ENCODE measurements at places on chromosomes 5 and 9.
A peak's percentile ranks its signal among the peaks of the same experiment; 100 is the strongest.

DNA sequence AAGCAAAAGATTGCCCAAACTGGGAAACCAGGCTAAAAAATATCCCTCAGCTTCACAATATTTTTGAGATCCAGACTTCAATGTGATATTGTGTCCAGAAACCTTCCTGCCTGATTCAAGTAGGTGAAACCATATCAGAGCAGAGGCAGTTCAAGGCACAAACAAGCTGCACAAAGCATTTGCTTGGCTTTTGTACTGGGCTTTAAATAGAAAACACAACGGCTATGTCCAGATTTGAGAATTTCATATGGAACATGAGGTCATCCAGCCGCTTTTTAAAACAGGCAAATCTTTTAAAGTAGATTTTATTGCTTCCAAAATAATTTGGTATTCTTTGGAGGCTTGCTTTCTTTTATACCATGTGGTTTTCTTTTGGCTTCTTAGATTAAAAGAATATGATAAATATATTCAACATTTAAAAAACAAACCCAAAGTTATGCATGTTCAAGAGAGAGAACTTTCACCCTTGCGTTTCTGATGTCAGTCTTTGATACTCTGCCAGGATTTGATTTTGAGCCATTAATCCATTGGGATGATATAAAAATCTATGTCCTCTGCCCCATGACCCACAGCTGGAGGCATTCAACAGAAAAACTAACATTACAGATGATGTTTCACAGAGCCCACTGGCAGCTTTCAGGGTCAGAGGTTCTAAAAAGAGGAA is 29.0 kb upstream of the CCDC112 start:
- DNase-seq: no peak

DNA sequence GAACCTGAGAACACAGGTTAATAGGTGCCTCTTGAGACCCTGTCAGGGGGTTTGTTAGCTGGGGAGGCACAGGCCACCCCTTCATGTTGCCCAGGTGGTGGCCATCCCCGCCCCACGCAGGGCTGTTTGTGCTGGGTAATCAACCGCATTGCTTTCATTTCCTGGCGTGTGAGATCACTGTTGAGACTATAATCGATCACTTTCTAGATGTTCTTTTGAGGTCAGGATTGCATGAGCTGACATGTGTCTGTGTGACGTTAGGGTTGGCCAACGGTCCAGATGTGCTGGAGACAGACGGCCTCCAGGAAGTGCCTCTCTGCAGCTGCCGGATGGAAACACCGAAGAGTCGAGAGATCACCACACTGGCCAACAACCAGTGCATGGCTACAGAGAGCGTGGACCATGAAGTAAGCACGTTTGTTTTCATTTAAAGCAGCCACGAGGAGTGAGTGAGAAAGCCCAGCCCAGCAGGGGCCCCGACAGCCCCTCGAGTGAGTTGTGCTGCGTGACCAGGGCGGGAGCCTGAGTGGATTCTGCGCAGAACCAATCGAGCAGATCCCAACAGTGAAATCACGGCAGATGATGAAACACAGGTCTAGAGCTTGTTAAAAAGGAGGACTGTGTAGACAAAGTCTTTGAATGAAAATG is 115.0 kb upstream of the CACNA1B start:
- no peak for DNase-seq

DNA sequence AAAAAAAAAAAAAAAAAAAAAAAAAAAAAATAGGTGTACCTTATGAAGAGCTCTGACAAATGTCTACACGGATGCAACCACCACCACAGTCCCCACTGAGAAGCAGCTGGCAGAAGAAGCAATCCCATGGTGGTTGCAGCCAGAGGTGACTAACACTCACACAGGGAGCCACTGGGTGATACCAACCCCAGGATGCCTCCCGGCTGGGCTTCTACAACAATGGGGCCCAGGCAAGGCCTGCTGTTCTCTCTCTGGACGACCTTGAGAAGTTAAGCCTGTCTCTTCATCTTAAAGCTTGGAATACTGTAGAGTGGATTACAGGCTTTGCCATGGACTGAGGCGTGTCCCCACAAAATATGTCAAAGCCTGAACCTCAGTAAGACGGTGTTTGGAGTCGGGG is 104.1 kb downstream of the ROR2 start:
- no peak for DNase-seq

GRCh38 chr9:79662537-79662956 is 90.8 kb downstream of the TLE4 start:
- no peak for DNase-seq

DNA sequence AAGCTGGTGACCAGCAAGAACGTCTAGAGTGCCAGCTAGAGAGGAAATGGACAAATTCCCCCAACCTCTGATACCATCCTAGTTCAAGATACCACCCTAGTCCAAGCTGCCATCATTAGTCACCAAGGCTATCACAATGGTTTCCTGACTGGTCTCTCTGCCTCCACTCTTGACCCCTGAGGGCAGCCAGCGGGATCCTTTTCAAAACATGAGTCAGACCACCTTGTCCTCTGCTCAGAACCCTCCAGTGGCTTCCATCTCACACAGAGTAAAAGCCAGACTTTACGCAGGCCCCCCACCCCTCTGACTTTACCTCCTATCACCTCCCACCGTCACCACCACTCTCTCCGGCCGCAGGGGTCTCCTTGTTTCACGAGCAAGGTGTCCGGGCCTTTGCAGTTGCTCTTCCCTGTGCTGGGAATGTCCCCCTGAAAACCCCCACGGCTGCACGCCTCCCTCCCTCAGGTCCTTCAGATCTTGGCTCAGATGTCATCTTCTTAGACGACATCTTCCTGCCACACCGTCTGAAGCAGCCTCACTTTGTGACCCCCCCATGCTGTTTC is 42.2 kb upstream of the FBXW11 start:
- DNase-seq: no peak

DNA sequence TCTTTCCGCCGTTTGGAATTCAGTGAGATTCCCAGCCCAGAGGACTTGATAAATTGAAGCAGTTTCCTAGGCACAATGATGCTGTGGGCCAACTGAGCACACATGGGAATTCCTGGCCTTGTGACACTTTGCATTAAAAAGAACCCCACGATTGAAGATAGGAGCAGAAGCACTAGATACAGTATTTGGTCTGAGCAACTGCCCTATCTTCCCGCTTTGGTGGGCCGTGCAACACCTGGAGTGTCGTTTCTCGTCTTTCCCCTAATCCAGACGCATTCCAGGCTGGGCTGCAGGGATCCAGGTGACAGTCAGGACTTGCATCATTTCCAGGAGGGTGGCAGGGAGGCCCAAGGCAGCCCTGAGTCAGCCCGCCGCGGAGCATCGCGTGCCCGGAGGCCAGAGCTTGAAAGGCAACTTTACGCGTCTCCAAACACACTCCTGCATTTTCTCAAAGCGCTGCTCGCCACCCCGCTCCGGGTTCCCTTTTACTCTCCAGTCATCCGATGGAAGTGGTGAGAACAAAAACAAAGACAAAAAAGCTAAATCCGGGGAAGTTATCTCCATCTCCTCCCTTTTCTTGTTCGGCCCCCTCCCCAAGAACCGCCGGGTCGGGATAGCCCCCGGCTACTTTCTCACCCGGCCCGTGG is 753 bp upstream of the STC2 start:
- DNase-seq: no peak

DNA sequence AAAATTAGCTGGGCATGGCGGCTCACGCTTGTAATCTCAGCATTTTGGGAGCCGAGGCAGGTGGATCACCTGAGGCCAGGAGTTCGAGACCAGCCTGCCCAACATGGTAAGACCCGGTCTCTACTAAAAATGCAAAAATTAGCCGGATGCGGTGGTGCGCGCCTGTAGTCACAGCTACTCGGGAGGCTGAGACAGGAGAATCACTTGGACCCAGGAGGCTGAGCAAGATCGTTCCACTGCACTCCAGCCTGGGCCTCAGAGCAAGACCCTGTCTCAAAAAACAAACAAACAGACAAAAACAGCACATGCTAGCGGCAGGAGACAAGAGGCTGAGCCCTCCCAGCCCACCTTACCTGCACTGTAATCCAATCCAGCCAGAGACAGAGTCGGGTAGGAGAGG is 1.1 kb upstream of the DOLPP1 start:
- DNase-seq: no peak

GRCh38 chr5:69212022-69212421 is 22.6 kb downstream of the CENPH start:
- no peak for DNase-seq

DNA sequence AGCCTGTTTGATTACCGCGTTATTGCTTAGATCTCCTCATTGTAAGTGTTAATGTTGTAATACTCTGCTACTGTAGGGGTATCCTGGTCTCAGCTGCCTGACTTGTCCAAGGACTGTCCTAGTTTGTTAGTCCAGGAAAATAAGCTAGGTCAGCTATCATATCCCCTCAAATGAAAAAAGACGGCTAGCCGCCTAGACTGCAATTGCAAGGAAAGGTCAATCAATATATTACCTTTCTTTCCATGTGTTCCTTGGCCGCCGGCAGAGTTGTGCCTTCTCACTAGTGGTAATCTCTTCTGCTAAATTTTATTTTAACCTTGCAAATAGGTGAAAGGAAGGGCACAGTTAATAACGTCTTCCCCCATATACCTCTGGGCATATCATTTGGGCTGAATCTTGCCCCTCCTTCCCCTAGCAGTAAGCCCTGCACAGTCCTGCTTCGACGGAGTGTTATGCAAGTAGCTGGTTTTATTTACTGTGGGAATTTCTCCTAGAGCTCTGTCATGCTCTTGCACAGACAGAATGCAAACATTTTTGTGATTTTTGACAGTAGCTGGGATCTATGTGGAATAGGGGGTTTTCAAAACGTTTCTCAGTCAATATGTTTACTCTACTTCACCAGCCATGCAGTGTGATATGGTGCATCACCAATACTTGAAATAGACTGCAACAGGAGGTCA is 288.5 kb downstream of the MAST4 start:
- DNase-seq: no peak

- no peak for DNase-seq
Measured at GRCh38 chr5:2017540-2018389, 135.0 kb upstream of the IRX4 start.

GRCh38 chr5:124454081-124454480 is 292.4 kb downstream of the ZNF608 start:
- DNase-seq: no peak

DNA sequence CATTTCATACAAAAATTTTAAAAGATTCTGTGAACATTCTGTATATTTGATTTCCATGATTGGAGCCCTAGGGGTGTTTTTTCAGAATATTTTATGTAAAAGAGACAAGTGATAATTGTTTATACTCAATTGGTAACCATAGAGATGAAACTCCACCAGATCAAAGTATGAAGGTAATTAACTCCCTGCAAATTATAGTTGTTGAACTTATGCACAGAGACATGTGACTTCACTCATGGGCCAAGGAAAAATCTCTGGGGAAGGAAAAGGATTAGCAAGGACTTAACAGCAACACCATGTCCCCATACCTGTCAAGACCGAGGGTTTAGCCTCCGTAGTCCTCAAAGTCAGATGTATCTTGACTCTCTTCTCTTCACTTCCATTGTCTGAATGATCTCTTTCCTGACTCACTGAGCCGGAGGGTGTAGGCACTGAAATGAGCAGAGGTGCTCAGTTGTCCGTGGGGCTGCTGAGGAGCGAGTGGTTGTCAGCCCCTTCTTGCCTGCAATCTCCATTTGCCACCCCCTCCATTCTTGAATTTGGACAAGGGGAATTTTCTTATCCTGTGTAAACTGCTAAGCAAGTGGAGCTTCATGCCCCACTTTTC is 17.5 kb upstream of the CXCL14 start:
- DNase-seq: no peak

- DNase-seq: no peak
Measured at GRCh38 chr5:54909911-54910870, 75.2 kb downstream of the ESM1 start.

- DNase-seq: no peak
Measured at GRCh38 chr9:117325110-117325731, 89.6 kb downstream of the ASTN2 start.

- DNase-seq: no peak
Measured at GRCh38 chr5:9712506-9712905, 82.4 kb upstream of the TAS2R1 start.

- no peak for DNase-seq
Measured at GRCh38 chr5:23314827-23315226, 192.6 kb upstream of the PRDM9 start.

DNA sequence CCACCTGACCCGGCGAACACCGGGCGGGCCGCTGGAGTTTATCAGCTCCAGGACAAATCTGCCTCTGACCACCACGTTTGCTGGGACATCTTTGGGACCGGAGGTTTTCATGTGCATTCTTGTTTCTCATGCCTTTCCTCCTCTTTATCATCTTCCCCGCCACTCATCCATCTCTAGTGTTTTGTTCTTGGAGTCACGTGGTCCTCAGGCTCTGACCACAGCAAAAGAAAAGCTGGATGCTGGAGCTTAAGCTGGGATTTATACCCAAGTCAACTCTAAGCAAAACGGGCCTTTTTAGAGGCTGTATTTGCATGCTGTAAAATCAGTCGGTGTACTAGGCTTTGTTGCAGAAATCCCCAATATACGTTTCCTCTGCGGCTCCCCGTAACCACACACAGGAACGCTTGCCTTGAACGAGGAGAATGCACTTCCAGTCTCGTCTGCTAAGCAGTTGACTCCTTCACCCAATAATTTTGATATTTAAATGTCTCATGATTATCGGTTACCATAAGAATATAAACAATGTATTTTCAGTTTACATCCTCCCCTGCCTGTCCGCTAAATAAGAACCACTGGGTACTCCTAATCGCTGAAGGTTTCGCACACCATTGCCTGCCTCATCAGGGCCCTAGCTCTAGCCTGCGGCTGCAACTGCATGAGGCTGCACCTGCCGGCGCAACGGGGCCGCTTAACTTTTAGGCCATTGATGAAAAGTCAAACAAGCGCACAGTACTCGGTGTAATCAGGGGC is 560 bp upstream of the NDUFS6 start:
- DNase-seq: no peak

DNA sequence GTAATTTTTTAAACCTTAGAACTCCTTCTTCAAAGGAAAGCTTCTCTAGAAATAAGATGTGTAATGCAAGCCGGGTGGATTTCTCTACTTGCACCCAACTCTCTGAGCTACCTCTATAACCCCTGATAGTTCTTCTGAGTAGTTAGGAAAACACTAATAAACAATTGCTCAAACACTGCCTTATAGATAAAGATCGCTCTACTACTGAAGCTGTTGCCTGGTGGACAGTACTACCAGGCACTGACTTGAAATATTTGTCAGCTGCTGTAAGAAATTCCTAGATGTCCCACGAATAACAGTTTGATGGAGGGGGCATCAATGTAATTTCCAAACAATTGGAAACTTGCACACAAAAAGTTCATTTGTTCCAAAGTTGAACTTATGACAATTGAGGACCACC is 42.0 kb downstream of the NR3C1 start:
- DNase-seq: no peak

- peak; percentile 61 for DNase-seq
Measured at GRCh38 chr9:127779136-127779981, 893 bp upstream of the SH2D3C start.

- DNase-seq: no peak
Measured at GRCh38 chr5:163342306-163342705, 95.1 kb upstream of the CCNG1 start.

GRCh38 chr5:68884144-68884754 is 209.6 kb upstream of the SLC30A5 start:
- DNase-seq: no peak

Measured in stimulated activated CD4-positive, alpha-beta T cell treated with anti-CD3 and anti-CD28 coated beads, TNF-alpha, amount 100 ng/mL, for 48 hours (primary cell).